ENCODE measurements at places on chromosomes 5 and 9. TPM values are rescaled to one million over a fixed set of nuclear protein-coding genes. Genes with fewer than 3 reads are reported as not detected.

Gene TNC
- total RNA-seq: 204 TPM

Gene ZDHHC11B
- 0.51 TPM for total RNA-seq

Gene N4BP3
- total RNA-seq: 4.5 TPM

Gene SLC45A2
- total RNA-seq: not detected

Gene TMEM252
- not detected for total RNA-seq

Gene ACO1
- total RNA-seq: 11.8 TPM

Gene SPATA9
- total RNA-seq: not detected

Gene ENHO
- 0.13 TPM for total RNA-seq

Gene PLPPR1
- not detected for total RNA-seq

Gene SLC46A2
- not detected for total RNA-seq

Gene PCDHA12
- under 0.01 TPM for total RNA-seq

Gene GARIN3
- not detected for total RNA-seq

Gene DHFR
- total RNA-seq: 2.0 TPM

Gene GABRB2
- not detected for total RNA-seq

Gene C9orf50
- not detected for total RNA-seq

Gene WNT8A
- total RNA-seq: not detected

Gene OR1J2
- not detected for total RNA-seq

Gene LEAP2
- 0.13 TPM for total RNA-seq

Gene FRMD3
- 0.51 TPM for total RNA-seq

Gene MACIR
- total RNA-seq: 11.6 TPM

Gene ANKRD34B
- not detected for total RNA-seq

Gene SLC25A2
- total RNA-seq: not detected

Gene RMRP
- 37,648 TPM for total RNA-seq

Gene CCL27
- total RNA-seq: not detected

Gene GPX8
- total RNA-seq: 12.1 TPM

Gene SH3TC2
- total RNA-seq: 4.0 TPM

Gene PCAT7
- total RNA-seq: not detected

Gene MSMP
- not detected for total RNA-seq

Gene DMRT2
- 0.53 TPM for total RNA-seq

Gene HSDL2
- 31.9 TPM for total RNA-seq

Gene EXD3
- 10.8 TPM for total RNA-seq

Gene ANKRD20A1
- 0.26 TPM for total RNA-seq

Gene EGFLAM
- total RNA-seq: 0.13 TPM

Gene SLC2A8
- 7.0 TPM for total RNA-seq

Gene KCNT1
- not detected for total RNA-seq

Gene LPAR1
- 16.8 TPM for total RNA-seq

Gene ANKRA2
- 34.3 TPM for total RNA-seq

Gene C8G
- total RNA-seq: 0.79 TPM

Gene TRAF1
- total RNA-seq: 1.0 TPM

Gene GPR150
- total RNA-seq: 0.26 TPM

All from bronchial epithelial cell (primary cell).